NCI-H446 (cell line): ENCODE measurements at places on chromosomes 16 and 17.
A peak's percentile ranks its signal among the peaks of the same experiment; 100 is the strongest.

GRCh38 chr16:81283044-81283443 is 31.7 kb upstream of the GAN start:
- DNase-seq, result no peak

DNA sequence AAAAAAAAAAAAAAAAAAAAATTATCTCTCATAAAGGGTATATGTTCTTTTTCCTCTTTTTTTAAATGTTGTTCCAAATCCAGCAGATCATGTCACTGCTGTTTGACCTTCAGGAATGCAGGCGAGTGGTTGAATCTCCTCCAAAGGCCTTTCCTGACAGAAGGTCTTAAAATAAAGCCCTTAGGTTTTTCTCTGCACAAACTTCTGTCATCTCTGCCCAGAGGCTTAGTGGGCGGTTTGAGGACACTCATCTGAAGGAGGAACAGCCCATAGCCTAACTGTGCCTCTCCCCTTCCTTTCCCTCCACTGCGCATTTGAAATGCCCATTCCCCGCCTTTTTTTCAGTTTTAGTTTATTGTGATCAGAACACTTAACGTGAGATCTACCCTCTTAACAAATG is 270.2 kb downstream of the TMEM114 start:
- no peak for DNase-seq

- no peak for DNase-seq
Observed at GRCh38 chr17:75498039-75498725, 17.2 kb downstream of the CASKIN2 start.

DNA sequence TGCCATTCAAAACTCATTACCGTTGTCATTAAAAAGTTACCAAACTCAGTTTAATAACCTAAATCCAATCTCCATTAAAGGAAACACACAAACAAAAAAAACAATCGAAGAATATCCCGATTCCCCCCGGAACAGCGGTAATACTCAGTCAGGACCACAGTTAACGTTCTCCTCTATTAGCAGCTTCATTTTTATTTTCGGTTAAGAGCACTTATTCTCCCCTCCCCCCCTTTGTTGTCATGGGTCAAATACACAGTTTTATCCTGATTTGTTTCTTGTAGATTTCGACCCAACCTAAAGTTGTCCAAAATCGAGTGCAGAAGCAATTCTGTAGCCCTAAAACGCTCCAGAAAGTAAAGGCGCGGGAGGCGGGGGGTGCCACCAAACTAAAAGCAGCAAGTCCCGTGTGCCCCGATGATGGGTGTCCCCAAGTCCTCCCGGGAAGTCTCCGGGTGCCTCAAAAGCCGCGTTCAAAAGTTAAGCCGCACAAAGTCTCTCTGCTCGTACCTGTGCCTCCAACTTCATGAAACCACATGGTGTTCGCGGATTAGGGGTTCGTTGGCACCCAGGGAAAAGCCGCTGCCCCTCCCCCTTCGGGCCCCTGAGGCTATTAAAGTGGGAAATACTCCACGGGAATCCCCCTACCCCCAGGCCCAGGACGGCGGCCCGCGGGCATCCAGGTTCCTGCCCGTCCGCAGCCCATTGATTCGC is 996 bp downstream of the SUMO2 start:
- no peak for DNase-seq

GRCh38 chr17:40903129-40903847 is 18.2 kb upstream of the KRT20 start:
- DNase-seq, result no peak

DNA sequence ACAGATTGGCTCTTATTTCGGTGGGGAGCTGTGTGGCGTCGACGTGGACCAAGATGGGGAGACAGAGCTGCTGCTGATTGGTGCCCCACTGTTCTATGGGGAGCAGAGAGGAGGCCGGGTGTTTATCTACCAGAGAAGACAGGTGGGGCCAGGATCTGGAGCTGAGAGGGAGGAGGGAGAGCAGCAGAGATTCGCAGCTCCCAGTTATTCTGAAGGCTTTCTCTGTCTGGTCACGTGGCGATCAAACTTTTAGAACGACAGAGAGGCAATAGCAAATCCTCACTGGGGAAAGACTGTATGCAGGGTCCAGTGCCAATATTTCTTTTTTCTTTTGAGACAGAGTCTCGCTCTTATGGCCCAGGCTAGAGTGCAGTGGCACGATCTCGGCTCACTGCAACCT is 22.2 kb downstream of the ITGAL start:
- DNase-seq, result no peak

DNA sequence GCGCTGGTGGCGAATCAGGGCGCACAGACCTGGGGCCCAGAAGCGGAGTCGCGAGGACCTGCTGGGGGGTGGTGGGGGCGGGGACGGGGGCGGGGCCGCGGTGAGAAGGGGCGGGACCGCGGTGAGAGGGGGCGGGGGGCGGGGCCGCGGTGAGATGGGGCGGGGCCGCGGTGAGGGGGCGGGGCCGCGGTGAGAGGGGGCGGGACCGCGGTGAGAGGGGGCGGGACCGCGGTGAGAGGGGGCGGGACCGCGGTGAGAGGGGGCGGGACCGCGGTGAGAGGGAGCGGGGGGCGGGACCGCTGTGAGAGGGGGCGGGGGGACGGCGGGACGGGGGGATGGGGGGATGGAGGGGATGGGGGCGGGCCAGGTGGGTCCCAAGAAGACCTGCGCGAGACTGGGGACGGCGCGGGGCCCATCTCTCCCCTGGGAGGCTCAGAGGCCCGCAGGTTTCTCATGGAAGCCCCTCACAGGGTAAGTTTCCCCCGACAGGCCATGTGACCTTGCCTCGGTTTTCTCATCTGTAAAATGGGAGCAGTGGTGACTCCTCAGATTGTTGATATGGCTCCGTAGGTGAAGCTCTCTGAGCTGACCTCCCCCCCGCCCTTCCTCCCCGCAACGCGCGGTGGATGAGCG is 28.6 kb upstream of the DBNDD1 start:
- no peak for DNase-seq

DNA sequence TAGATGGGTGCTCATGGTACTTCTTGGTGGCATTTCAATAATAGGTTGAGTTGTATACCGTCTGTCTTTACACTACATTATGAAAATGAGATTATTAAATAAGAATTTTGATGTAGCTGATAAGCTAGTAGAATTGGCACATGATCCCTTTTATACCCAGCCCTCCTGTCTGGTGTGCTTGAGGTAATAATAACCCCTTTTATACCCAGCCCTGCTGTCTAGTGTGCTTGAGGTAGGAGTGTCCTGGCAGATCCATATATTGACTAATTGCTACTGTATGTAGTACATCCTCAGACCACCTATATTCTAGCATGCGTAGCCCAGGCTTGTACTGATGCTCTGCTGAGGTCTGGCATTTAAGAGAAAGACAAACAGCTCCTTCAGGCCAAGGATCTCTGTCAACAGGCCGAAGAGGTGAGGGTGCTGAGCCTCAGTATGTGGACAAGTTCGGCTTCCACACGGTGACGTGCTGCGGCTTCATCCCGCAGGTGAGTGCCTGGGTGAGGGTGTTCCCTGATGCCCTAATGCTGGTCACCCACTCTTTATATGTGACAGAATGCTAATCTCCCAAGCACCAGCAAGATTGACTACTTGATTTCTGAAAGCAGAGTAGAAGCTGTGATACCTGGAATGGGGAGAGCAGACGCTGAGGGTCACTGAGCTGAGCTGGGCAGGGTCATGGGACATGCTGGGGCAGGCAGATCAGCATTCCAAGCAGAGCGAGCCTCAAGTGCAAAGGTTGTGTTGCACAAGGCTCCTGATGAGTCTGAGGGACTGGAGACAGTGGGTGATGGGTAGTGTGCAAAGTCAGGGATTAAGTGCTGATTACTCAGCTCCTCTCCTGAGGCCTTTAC is 5.7 kb downstream of the FN3K start:
- DNase-seq, result no peak

- DNase-seq, result peak; percentile 74
Observed at GRCh38 chr16:67170168-67170948, at the start of gene NOL3. Gene NOL3, plus strand, starts transcription at chr16:67170538.

DNA sequence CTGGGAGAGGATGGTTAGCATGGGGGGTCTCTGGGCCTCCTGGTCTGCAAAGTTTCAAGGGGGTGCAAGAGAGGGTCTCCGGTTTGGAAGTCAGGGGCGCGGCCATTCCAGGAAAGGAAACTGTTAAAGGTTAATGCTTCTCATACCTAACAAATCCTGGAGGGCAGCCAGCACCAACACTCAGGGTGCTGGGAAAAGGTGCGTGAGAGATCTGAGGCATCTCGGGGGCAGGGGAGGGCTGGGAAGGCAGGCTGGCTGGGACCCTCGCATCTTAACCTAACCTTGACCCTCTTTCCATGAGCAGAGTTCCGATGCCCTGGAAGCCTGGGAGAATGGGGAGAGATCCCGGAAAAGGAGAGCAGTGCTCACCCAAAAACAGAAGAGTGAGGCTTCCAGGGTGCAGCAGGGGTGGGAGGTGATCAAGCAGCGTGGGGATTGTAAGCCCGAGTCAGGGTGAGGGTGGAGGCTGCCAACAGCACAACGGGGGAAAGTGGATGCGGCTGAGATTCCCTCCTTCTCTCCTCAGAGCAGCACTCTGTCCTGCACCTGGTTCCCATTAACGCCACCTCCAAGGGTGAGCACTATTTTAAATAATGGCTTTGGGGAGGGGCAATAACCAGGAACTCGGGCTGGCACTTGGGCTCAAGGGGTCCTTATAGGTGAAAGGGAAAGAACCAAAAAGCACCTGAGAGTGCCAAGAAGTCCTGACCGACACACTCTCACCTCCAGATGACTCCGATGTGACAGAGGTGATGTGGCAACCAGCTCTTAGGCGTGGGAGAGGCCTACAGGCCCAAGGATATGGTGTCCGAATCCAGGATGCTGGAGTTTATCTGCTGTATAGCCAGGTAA is 996 bp downstream of the TNFSF13 start:
- DNase-seq, result no peak

- DNase-seq, result no peak
Observed at GRCh38 chr16:65666132-65666941, 544.5 kb upstream of the CDH11 start.

GRCh38 chr17:75557075-75557851 is 30.3 kb upstream of the MYO15B start:
- peak; percentile 9 for DNase-seq

GRCh38 chr17:28959471-28959871 is 8.2 kb upstream of the PHF12 start:
- no peak for DNase-seq

DNA sequence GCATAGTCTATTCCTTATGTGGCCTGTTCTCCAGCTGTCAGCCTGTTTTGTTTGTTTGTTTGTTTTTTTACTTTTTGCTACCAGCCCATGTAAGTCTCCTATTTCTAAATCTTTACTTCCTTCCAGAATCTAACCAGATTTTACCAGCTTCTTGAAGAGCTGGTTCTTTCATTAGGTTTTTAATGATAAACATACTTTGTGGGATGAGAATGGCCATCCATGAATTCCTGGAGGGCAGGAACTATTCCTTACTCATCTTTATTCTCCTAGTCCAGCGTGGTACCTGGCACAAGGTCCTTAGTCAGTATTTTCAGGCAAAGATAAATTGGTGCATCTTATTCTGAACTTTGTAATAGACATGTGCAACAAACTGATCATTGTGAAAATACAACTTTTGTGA is 17.3 kb downstream of the RSPRY1 start:
- DNase-seq, result no peak

- no peak for DNase-seq
Observed at GRCh38 chr16:81496321-81496720, 51.7 kb downstream of the CMIP start.

DNA sequence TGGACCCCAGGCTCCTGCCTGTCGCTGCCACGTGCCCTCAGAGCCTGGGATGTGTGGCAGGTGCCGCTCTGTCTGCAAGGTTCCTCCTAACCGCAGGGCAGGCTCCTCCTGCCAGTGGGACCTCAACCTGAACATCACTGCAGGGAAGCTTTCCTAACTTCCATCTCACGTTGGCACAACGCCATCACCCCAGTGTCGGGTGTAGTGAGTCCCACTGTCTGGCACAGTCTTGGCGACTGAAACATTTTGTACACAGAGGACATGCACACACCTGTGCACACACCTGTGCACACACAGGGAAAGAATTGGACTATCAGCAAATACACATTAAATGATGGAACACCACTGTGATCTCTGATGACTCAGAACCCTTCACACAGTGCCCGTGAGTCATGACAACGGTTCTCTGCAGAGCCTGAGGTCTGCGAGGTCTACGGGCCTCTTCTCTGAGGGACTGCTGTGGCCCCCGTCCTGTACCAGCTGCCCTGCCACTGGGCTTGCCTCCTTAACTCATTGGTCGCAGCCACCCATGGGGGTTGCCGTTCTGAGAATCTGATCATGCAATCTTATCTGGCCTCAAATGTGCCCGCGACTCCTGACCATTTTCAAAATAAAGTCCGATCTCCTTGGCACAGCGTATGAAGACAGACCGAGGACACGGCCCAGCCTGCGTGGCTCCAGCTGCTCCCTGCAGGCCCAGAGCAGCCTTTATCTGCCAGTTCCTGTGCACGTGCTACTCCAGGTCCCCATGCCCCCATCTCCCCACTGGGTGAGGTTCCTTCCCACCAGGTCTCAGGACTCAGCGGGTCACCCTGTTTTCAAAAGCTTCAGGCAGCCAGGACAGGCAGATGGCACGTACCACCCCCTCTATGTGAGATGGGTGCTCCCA is 7.6 kb downstream of the CCDC57 start:
- no peak for DNase-seq

DNA sequence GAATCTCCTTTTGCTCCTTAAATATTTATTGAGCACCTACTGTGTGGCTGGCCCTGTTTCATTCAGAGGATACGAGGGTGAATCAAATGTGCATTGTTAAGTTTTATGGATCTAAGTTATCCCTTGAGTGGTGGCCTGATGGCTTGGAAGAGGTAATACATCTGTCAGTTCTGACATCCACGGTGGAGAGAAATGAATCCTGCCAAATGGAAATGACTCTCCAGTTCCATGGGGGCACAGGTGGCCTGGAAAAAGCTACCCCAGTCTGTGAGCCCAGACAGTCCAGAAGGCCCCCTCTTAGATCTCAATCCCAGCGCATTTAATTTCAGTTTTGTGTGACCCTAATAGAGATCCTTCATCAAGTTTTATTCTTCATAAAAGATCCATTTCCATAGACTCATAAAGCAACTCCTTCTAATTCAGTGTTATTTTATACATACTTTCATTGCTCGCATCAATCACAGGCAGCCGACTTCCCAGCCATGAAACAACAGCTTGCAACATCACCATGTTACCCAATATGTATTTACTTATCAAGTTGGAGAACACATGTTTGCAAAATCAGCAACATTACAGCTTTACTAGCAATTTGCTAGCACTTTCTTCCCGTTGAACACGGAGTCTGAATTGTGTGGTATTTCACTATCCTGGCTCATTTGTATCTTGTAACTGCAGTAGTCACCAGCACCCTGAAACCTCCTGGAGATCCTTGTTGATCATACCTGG is 334.8 kb upstream of the HSBP1 start:
- DNase-seq, result no peak

DNA sequence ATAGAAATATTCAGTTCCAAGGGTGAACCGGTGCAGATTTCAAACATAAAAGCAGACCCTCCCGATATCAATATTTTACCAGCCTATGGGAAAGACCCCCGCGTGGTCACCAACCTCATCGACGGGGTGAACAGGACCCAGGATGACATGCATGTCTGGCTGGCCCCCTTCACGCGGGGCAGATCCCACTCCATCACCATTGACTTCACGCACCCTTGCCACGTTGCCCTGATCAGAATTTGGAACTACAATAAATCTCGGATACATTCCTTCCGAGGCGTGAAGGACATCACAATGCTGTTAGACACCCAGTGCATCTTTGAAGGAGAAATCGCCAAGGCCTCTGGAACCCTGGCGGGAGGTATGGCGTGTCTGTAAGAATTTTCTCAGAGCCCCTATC is 200.0 kb downstream of the KATNIP start:
- no peak for DNase-seq
